Activated T-cell treated with anti-CD3 and anti-CD28 coated beads for 1 hour (primary cell): ENCODE measurements at places on chromosomes 13 and 19.

GRCh38 chr19:18951721-18952281 lies 10.8 kb upstream of the HOMER3 start:
- no peak for DNase-seq

GRCh38 chr13:48302871-48303358 lies 636 bp upstream of the RB1 start:
- no peak for DNase-seq

GRCh38 chr13:39317291-39317690 lies 279.0 kb downstream of the NHLRC3 start:
- no peak for DNase-seq

- DNase-seq: no peak
Observed at GRCh38 chr19:43300206-43300605, 30.9 kb upstream of the PSG9 start.

- DNase-seq: no peak
Observed at GRCh38 chr19:11478167-11479089, 2.4 kb downstream of the ELAVL3 start.

GRCh38 chr13:26695891-26696311 lies 64.7 kb downstream of the GPR12 start:
- no peak for DNase-seq

GRCh38 chr13:51645761-51646670 lies 61.8 kb downstream of the WDFY2 start:
- DNase-seq: no peak
